ENCODE measurements at places on chromosomes 6 and 20.

DNA sequence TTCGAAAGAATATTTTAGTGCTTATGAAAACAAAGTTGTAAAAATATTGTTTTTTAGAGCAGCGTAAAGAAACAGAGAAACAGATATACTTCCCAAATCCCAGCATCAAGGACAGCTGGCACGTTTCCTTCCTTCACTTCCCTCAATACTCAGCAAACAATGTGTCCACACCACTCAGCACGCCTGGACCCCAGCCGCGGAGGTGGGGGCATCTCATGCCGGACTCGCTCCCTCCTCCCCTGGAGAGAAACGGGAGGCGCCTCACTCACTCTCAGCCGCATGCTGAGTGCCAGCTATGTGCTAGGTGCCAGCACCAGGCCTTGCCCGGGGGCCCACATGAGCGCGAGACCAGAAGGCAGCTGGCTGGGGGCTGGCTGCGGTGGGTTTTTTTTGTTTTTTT, 34.7 kb downstream of the SLC2A4RG start:
- no peak for DNase-seq

DNA sequence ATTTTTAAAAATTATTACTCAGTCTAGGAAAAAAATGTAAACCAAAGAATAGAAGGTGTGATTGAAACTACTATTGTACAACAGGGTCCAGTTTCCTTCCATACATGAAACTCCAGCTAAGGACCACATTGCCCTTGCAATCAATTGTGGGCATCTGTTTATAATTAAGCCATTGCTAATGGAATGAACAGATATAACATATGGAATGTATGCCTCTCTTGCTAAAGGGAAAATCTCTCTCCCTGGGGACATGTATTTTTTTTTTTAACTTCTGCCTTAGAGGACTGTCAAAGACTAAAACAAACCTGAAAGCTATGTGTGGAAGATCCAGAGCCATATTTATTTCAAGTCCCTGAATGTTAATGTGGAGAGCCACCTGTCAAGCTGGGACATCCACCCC, 336.8 kb upstream of the MANEA start:
- DNase-seq = no peak

GRCh38 chr20:37123441-37123840, 27.6 kb upstream of the RBL1 start:
- DNase-seq = no peak

DNA sequence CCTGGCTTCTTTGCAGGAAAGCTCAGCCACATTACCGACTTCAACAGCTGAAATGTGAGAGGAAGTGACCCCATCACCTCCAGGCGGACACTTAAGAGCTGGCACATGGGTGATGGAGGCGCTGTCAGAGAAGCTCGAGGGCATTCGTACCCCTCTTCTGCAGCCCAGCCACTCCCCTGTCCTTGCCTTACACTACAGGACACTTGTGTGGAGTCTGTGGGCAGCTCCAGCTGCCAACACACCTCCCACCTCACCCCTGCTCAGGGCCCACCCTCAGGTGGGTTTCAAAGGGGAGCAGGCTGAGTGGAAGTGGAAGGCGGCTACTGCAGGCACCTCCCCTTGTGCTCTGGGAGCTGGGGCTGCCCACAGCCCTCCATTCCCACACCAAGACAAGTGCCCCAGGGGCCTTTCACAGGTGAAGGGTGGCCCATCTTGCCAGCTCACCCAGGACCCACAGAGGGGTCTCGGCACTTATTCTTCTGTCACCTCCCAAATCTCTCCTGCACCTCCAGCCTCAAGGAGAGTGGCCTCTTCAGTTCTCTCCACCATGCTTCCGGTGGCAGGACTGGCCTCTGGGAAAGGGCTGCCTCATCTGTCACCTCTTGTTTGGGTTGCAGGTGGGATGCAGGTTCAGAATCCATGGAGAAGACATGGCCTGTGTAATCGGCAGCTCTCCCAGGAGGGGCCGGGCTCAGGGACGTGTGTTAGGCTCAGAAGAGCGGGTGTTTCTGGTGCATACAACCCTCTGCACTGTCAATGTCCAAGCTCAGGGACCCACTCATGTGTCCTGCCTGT, 49.8 kb downstream of the IRF4 start:
- no peak for DNase-seq

- DNase-seq = no peak
Measured at GRCh38 chr6:9404351-9405146, 969.2 kb upstream of the SLC35B3 start.

DNA sequence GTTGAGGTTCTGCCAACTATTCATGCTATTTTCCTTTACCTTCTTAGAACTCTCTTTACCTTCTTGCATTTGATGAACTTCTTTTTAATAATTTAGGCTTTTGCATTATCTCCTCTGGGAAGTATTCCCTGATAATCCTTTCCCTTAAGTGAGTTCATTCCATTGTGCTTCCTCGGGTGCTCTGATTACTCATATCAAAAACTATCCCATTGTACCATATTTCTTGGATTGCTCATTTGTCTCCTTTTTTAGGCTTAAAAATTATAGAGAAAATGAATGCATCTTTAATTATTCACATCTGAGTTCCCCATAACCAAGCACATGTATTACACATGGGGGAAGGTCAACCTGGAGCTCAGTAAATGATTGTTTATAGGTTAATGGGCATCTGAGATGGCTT, 2.5 kb downstream of the CALHM4 start:
- no peak for DNase-seq

GRCh38 chr6:110484321-110484720, 7.9 kb upstream of the SLC22A16 start:
- no peak for DNase-seq

DNA sequence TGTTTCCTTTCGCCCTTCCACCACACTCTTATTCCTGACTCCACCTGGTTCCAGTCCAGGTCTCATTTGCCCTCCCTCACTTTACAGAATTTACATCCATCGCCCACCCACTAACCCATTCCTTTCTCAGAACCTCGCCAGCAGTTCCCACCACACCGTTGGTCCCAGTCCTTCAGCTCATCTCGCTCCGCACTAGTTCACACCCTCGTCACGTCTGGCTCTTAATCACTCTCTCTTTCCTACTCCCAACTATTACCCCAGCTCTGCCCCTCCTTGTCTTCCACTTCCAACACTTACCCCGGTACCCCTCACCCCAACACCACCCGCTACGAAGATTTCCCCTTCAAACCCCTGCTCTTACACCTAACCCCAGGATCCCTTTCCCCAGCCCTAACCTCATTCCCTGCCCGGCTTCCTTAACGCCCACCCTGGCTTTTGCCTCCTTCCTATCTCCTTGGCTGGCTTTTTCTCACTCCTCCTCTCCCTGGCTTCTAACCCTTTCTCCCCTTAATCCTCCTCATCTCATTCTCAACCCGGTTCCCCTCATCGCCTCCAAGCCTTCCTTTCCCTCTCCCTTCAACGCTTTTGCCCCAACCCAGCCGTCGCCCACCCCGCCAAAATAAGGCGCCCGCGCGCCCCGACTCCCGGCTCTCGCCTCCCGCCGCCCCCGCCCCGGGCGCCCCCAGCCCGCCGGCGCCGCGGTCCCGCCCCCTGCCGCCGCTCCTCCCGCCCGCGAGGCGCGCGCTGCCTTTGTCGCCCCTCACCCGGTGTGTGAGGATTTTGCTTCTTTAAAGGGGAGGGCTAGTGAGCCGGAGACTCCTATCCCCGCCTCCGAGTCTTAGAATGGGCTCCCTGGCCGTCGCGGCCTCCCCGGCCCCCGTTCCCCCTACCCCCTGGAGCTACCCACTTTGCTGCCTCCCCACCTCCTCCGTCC, 542 bp downstream of the USP49 start:
- DNase-seq = no peak

DNA sequence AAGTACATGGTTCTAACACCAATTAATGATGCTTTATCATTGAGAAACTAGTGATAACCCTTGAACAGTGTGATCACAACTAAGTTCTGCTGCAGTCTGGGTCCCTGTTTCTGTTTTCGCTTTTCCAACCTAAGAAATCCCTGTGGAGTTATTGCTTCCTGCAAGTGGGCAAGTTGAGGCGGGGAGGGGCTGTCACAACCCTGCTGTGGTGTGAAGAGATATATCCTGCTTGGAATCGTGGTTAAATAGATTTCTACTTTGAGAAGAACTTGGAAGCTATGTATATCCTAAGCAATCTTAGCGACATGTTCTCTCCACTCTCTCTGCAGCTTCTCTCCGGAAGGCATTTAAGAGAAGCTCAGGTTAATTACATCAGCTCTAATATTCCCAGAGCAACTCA, 1223.6 kb downstream of the EPHA7 start:
- DNase-seq = no peak

DNA sequence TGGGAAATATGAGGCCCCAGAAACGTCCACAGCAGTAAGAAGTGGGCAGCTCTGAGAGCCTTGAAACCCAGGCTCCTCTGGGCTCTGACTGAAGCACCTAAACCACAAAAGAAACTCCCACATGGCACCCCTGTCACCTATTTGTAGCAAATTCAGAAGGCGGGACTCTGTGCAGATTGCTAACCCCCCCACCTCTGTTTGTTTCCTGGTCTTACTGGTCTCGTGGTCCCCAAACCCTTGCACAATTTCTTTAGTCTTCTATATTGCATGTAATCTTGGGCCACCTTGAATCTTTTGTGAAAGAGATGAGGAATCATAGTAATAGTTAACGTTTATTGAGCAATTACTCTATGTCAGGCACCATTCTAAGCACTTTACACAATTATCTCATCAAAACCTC, 154.3 kb downstream of the PREX1 start:
- DNase-seq = no peak

- peak; percentile 20 for DNase-seq
Measured at GRCh38 chr6:4021854-4022695, 56.9 kb downstream of the FAM217A start.

- no peak for DNase-seq
Measured at GRCh38 chr6:128855581-128856085, 27.3 kb upstream of the LAMA2 start.

DNA sequence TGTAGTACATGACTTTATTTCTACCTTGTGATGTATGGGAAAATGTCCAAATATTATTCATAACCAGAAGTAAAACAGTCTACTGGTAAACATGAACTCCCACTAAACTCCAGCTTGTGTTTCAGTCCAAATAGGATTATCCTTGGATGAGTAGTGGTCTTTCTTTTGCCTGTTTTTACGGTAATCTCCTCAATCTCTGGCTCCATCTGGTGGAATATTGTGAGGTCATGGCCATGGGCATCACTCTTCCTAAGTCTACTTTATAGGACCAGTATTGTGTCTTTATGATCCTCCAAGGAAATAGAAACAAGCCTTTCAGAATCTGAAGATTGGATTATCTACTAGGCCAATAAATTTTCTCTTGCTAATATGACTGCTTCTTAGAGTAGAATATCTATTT, 505.0 kb downstream of the BMP2 start:
- no peak for DNase-seq

GRCh38 chr6:43335469-43335868, 26.8 kb upstream of the CRIP3 start:
- no peak for DNase-seq

- no peak for DNase-seq
Measured at GRCh38 chr6:138800377-138801150, 4.7 kb downstream of the ECT2L start.

- no peak for DNase-seq
Measured at GRCh38 chr6:134632024-134632423, 314.1 kb upstream of the SGK1 start.

DNA sequence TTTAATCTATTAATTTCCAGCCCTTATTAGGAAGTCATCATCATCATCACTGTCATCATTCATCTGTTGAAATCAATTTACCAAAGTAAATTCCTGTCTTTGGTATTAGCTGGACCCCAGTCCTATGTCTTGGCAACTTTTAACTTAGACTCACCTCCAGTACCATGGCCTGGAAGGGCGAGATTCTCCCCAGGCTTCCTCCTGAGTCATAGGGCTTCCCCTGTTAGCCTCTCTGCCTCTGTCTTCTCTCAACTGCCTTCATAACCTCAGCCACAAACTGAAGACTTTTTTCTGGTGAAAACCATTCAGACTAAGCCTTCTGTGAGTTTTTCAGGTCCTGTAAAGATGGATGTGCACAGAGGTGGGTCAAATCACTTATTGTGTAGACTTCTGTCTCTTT, 95.0 kb downstream of the NKAIN2 start:
- DNase-seq = no peak

DNA sequence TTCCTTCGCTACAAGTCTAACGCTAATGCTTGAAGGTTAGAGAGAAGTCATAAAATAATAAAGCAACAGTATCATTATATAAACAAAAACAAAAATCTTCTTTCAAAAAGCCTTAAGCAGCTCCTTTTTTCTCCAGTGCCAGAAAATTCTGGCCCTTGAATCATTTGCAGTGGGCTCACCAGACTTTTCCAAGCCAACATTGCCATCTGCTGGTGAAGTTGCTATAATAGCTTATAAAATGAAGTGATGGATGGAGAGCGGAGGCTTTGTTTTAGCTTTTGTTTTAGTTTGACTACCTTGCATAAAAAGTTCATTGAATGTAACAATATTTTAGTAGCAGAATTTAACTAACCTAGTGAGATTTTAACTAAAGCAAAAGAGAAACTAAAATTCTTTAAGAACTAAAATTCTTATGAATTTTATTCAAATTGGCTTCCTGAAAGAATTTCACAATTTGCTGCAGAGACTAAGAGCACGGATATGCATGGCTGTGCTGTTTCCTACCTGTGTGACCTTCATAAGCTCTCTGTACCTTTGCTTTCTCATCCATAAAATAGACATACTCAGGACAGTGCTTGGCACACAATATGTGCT, 44.8 kb upstream of the SLC2A12 start:
- peak; percentile 79 for DNase-seq

DNA sequence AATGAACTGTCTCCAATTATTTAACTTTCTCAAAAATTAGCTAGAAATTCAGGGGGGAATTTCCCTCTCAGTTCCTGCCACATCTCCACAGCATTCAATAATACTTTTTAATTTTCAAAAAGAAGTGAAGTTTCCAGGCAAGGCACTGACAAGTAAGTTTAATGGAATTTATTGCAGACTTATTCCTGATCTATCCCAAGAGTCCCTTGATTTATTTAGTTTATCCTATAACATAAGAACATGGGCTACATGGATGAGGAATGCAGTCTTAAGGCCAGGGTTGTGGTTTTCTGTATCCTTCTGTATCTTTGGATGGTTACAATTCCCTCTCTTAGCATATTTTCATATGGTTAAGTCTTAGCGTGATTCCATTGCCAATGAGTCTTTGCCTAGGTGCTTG, 126.5 kb downstream of the TSHZ2 start:
- DNase-seq = no peak

DNA sequence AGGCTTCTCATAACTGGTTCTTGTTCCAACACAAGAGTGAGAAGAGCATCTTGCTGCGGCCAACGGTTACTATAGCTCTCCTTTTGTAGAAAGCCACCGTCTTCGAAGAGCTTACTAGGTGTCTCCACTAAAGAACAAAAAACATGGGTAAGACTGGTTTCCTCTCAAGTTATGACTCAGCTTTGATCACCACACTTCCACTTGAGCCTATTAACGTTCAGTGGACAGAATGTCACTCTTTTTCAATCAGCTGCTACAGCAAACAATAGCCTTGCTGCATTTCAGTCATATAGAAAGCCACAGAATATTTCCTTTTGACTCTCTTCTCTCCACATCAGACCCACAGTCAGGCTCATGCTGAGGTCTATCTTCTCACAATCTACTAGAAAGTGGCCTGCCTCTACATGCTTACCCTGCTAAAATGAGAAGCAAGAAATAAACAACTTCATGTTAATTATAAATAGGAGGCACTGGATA, 243.5 kb upstream of the PREP start:
- peak; percentile 62 for DNase-seq

GRCh38 chr6:130385064-130385695, 19.4 kb downstream of the TMEM200A start:
- no peak for DNase-seq

GRCh38 chr20:45206725-45207124, at the start of gene SEMG1:
Gene SEMG1 (plus strand): TSS chr20:45207033. CDS start chr20:45207054, 21 bp downstream.
- DNase-seq = no peak

GRCh38 chr6:169726963-169727362, 2.7 kb upstream of the PHF10 start:
- no peak for DNase-seq

Data from activated CD4-positive, alpha-beta T cell treated with anti-CD3 and anti-CD28 coated beads, Interleukin-2, amount 10 ng/mL, durations not matched to agents 7 days and 5 days (primary cell).